ENCODE measurements at places on chromosomes 2 and 18. TPM values are rescaled to one million over a fixed set of nuclear protein-coding genes. Genes with fewer than 3 reads are reported as not detected.

ERFE gene
- total RNA-seq, result not detected

SRD5A2 gene
- total RNA-seq, result not detected

VWA3B gene
- 0.43 TPM for total RNA-seq

IL1F10 gene
- not detected for total RNA-seq

LOXHD1 gene
- total RNA-seq, result not detected

SERPINB7 gene
- not detected for total RNA-seq

UGT1A3 gene
- total RNA-seq, result not detected

XIRP2 gene
- total RNA-seq, result not detected

GRCh38 chr2:238066218-238066617, 5.4 kb downstream of the SCLY start:
- DNase-seq, result no peak

- no peak for DNase-seq
Observed at GRCh38 chr2:168997118-168997521, 34.0 kb downstream of the ABCB11 start.

DNA sequence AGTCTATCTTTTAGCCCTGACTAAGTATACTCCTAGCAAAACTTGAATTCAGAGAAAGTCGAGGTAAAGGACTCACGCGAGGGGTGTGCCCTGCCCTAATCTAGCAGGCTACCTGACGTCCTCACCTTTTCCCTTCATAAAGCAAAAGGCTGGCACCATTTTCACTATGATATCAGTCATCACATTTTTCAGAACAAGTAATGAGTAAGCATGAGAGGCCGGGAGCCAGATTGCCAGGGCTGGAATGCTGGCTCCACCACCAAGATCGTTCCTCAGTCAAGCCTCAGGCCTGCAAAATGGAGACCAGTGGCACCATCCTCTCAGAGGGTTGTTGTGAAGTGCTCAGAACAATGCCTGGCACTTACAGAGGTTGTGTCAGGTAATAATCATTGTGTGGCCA, 18.7 kb upstream of the NCKAP5 start:
- DNase-seq, result no peak

DNA sequence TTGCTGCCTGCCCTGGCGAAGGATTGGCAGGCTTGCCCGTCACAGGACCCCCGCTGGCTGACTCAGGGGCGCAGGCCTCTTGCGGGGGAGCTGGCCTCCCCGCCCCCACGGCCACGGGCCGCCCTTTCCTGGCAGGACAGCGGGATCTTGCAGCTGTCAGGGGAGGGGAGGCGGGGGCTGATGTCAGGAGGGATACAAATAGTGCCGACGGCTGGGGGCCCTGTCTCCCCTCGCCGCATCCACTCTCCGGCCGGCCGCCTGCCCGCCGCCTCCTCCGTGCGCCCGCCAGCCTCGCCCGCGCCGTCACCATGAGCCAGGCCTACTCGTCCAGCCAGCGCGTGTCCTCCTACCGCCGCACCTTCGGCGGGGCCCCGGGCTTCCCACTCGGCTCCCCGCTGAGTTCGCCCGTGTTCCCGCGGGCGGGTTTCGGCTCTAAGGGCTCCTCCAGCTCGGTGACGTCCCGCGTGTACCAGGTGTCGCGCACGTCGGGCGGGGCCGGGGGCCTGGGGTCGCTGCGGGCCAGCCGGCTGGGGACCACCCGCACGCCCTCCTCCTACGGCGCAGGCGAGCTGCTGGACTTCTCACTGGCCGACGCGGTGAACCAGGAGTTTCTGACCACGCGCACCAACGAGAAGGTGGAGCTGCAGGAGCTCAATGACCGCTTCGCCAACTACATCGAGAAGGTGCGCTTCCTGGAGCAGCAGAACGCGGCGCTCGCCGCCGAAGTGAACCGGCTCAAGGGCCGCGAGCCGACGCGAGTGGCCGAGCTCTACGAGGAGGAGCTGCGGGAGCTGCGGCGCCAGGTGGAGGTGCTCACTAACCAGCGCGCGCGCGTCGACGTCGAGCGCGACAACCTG, at the start of gene DES:
TSS of gene DES (plus strand) at position 223 of the 857 bp plus-strand sequence. CDS start at position 309, 86 bp downstream.
- DNase-seq, result no peak

DNA sequence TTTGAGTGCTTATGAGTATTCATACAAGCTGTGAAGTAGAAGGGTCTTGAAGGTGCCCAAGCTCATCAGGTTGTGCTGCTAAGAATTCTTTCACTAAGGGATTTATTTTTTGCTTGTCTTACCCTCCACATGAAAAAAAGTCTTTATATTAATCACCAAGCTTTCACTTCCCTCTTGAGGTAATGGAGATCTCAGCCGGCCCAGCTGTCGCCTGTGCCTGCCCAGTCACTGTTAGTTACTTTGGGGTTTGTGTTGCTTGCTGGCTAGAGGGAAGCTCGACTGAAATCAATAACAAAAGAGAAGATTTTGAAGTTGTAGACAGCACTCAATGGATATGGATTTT, 21.9 kb downstream of the MC2R start:
- DNase-seq, result no peak

GRCh38 chr18:45127405-45127804, 446.7 kb downstream of the SETBP1 start:
- DNase-seq, result no peak

- no peak for DNase-seq
Observed at GRCh38 chr2:25233916-25234605, 65.7 kb upstream of the POMC start.

DNA sequence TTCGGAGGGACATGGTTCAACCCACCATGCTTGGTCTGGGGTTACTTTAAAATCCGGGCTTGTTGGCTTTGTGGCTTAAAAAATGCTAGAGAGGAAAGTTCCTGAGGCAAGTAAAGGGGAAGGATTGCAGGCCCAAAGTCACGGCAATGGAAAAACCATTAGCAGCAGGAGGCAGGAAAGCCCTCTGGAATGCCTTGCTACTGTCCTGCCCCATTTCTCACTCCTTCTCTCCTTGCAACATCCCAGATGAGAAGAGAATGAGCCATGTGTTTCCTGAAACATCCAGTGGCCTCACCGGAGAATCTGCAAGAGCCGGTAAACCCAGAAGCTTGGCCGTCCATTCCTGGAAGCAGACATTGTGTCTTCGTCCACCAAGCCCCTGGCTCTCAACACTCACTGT, 97.4 kb upstream of the LCLAT1 start:
- no peak for DNase-seq

Measured in activated naive CD4-positive, alpha-beta T cell treated with anti-CD3 and anti-CD28 coated beads for 36 hours (primary cell).